ENCODE measurements at places on chromosomes 6 and 20.

DNA sequence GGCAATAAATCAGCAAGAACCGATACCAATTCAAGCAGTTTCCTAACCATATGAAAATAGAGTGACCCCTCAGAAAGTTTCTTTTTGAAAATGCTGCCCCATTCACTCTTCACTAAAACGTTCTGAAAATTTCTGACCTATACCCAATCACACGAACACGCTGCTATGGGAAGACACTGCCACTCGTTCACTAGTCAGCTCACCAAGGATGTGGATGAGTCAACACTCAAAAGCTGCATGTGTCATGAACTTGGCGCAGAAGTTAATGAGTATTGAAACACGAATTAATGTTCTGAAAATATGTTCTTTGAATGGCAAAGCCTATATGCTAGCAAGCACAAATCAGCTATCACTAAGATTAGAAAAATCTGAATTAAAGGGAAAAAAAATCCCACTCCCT is 84.2 kb downstream of the PREP start:
- no peak for DNase-seq

GRCh38 chr6:143449714-143450452 is 612 bp downstream of the ADAT2 start:
- DNase-seq: peak; percentile 70

DNA sequence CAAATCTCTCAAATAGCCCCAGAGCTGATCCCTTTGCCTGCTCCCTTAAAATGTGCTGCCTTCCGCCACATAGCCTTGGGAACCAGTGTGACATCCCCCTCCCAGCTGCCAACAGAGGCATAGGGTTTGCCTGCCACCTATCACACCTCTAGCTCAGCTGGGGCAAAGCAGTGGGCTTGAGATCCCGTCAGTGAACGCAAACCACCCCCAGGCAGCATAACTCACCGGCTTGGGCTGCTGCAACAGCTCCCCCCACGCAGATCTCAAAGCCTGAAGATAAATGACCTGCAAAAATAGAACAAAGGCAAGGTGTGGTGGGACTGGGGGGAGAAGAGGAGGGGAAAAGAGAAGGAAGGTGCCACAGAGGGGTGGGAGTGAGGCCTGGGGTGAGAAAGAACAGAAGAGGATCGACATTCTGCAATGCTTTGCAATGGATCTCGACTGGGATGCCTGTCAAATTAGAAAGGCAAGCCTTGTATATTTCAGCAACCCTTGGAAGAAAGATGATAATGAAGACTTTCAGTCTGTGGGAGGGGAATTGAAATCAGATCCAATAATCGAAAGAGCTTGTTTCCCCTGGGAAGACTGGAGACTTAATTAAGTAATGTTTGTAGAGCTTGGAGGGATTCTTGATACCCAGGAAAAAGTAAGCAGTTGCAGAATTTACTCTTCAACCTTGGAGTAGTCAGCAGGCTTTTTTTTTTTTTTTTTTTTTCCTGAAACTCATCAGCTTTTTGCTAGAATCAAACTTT is 1.3 kb downstream of the PDYN start:
- no peak for DNase-seq

DNA sequence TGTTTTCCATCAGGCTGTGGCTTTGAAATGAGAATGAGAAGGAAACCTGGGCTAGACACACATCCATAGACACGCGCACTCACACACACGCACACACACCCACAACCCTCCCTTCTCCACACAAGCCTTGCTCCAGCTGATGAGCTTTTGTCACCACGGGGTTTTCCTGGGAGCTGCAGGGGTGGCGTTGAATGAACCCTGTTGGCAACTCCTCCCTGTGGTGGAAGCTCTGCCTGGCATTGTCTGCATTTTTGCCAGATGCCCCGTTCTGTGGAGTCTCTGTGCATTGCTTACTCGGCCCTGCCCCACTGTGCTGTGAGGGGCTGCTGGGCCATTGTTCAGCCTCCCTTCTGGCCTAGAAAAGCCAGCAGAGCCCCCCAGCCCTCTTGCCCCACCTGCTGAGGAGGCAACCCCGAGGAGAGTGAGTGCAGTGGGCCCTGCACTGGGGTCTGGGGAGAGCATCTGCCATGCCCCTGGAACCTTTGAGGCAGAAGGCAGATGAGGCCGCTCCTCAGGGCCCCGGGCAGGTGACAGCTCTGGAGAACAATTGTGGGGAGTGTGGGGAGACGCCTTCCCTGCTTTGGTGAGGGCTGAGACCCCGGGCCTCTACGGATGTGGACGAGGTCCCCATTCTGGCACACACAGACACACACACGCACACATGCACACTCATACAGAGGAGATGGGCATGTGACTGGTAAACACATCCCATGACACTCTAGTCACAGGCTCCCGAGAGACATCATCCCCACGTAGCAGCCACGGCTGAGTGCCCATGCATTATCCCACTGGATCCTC is 9.9 kb downstream of the ADIG start:
- no peak for DNase-seq

GRCh38 chr6:68978411-68978810 is 343.3 kb downstream of the ADGRB3 start:
- DNase-seq: no peak

DNA sequence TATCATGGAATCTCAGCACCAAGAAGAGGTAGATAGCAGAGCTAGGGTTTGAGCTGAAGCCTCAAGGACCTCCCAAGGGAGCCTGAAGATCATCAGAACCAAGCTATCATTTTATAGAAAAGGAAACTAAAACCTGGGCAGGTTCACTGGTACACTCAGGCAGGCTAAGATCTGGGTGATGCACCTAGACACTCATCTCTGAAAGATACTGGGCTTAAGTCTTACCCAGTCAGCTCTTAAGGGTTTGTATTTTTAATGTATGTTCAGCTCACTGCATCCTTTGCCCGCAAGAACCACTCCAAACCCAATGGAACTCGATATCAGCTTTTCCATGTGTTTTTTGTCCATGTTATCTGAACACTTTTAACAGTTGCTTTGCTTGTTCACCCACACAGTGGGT is 78.0 kb upstream of the SLC22A16 start:
- DNase-seq: no peak

- DNase-seq: no peak
Observed at GRCh38 chr6:91852252-91852651, 1265.4 kb upstream of the MAP3K7 start.

DNA sequence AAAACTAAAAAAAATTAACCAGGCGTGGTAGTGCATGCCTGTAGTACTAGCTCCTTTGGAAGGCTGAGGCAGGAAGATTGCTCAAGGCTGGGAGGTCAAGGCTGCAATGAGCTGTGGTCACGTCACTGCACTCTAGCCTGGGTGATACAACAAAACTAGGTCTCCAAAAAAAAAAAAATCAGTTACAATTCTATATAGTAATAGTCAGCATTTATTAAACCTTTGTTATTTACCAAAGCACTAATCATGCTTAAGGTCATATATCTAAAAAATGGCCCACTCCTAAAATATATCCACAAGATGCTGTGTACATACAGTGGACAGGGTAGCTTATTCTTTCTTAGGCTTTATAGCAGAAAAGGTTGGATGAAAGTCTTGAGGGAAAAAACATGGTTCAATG is 152.4 kb downstream of the TFAP2A start:
- no peak for DNase-seq

DNA sequence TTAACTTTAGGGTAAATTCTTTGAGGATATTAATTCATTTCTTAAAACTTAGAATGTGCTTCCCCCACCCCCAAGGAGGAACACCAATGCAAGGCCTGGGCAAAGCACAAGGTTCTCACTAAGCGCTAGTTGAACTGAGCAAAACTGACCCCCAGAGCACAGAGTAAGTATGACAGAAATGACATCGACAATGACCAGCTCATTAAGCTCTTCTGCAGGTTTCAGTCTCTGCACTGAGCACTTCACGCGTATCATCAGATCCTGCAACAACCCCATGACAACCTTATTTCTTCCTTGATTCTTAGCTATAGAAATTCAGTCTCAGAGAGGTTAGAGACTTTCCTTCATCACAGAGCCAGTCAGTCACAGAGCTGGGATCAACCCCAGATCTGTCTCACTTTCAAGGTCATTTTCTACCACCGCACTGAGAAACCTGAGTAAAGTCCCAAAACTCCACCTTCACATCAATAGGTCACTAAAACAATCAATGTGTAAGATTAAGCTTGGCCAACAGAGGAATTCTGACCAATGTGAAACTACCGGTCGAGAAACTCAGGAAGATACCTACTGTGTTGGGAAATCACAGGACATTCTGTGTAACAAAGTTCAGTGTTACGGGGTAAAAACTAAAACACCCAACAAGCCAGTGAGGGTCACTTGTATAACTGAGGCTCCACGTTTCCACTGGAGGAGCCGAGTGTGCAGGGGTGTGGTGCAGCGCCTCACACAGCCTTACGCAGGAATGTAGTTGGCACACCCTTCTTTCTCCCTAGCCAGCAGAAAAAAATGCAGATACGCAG is 129.0 kb upstream of the FOXQ1 start:
- no peak for DNase-seq

GRCh38 chr6:48281217-48281616 is 170.2 kb upstream of the PTCHD4 start:
- no peak for DNase-seq

- DNase-seq: no peak
Observed at GRCh38 chr6:139126931-139127330, 7.9 kb upstream of the HECA start.

GRCh38 chr6:98831057-98831958 is 3.1 kb upstream of the POU3F2 start:
- DNase-seq: no peak
